ENCODE measurements at places on chromosomes 5 and 9.

GRCh38 chr9:134150557-134151214 is 13.7 kb downstream of the RNU6ATAC start:
- no peak overlapping the region for H3K27ac ChIP-seq
- no peaks in the 10 kb centered on the region for H3K27me3 ChIP-seq
- no peaks in the 10 kb centered on the region for H3K4me1 ChIP-seq

DNA sequence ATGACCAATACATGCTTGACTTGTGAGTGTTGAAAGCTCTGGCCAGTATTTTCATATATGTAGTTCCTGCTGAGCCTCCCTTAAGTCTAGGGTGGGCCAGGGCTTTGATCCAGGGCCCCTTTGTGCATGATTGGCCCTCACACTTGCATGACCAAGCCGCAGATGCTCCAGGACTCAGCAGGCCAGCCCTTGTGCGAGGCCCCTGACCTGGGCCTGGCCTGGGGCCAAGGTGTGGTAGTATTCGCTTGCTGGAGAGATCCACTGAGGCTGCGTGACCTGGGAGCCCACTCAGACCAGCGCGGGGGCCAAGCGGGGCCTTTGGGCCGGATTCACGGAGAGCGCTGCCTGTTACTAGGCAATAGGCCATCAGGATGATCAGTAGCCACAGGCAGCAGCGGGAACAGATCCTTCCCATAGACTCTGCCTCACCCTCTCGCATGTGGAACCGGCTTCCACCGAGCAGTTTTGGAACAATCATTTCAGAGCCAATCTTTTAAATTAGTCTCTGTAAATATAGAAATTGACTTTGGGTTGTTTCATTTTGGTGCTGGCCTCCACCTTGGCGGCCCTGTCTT is 79.0 kb upstream of the PTCH1 start:
- H3K36me3 ChIP-seq = no peaks in the 10 kb centered on the region
- H3K4me1 ChIP-seq = no peaks in the 10 kb centered on the region
- no peak overlapping the region for H3K27ac ChIP-seq
- no peak overlapping the region for H3K4me3 ChIP-seq
- no peaks in the 10 kb centered on the region for H3K27me3 ChIP-seq
- no peak for DNase-seq

DNA sequence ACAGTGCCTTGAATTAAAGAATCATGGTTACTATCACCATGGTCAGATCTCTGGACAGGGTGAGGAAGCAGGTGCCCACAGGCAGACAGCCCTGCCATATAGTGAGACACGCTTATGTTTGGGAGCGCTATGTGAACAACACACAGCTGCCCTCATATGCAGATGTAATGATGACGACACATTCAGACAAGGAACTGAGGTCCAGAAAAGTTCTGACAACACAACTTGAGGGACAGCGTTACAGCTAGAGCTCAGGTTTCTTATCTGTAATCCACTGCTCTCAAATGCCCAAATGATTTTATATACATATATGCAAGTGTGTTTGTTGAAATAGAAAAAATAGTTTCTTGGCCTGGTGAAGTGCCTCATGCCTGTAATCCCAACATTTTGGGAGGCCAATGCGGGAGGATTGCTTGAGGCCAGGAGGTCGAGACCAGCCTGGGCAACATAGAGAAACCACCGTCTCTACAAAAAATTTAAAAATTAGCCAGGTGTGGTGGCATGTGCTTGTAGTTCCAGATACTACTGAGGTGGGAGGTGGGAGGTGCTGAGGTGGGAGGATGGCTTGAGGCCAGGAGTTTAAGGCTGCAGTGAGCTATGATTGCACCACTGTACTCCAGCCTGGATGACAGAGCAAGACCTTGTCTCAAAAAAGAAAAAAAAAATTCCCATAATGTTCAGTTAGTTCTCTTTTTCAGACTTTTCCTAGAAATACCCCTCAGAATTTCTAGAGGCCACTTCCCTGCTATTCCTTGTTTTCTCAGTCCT is 423.2 kb downstream of the RAB3C start:
- H3K36me3 ChIP-seq = peaks cover 15% of the 10 kb centered on the region
- no peak for DNase-seq
- H3K27ac ChIP-seq = peak overlapping the region; percentile 63

DNA sequence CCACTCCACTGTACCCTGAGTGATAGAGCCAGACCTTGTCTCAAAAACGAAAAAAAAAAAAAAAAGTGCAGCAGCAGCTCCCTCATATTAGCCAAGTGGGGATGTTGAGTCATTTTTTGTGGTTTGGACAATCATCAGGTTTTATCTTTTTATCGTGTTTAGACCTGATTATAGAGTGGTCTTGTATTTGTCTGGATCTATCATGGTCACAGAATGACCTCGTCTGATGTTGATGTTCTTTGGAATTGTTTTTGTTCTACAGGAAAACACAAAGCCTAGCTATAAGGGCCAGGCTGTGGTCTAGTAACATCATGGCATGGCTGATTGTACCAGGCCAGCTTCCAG is 1.6 kb upstream of the FBXW11 start:
- H3K4me1 ChIP-seq = peaks cover 41% of the 10 kb centered on the region
- peaks cover 26% of the 10 kb centered on the region for H3K36me3 ChIP-seq
- H3K27ac ChIP-seq = peak overlapping the region; percentile 98
- peak overlapping the region; percentile 92 for H3K4me3 ChIP-seq

DNA sequence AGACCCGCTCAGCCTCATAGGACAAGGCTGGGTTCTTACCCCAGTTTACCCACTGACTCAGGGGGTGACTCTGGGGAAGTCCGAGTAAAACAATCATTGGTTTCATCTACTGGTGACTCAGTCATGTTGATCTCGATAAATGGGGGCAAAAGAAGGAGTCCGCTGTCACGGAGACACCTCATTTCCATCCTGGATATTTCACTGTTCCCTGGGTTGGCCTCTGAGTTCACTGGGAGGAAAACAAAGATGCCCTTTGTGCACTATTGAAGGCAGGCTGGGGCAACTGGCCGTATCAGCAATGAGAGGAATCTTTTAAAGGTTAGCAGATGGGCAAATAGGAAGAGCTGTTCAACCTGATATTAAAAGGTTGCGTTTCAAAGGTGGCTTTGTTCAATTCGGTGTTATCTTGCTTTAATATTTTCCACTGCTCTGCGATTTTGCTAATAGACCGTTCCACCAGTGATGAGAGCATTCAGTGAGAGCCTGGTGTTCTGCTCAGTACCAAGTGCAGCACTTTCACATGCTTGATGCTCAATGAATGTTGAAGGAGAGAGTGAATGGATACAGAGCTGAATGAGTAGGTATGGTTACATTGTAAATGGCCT is 110.2 kb upstream of the EGFLAM start:
- H3K36me3 ChIP-seq = no peaks in the 10 kb centered on the region
- H3K27ac ChIP-seq = no peak overlapping the region
- DNase-seq = no peak
- no peaks in the 10 kb centered on the region for H3K4me1 ChIP-seq
- H3K27me3 ChIP-seq = peaks cover 4% of the 10 kb centered on the region

- peaks cover 38% of the 10 kb centered on the region for H3K27me3 ChIP-seq
- H3K4me3 ChIP-seq = no peak within 1 kb of the TSS
- H3K27ac ChIP-seq = no peak within 1 kb of the TSS
- H3K4me1 ChIP-seq = no peaks in the 10 kb centered on the region
These were observed at the start of gene IL33 for GRCh38 chr9:6215562-6215961. IL33 (plus strand) TSS chr9:6215807; CDS start chr9:6241695, 25,888 bp downstream.

GRCh38 chr9:124439686-124440243 is 10.5 kb upstream of the ADGRD2 start:
- no peak overlapping the region for H3K27ac ChIP-seq
- H3K4me3 ChIP-seq = no peak overlapping the region
- no peaks in the 10 kb centered on the region for H3K36me3 ChIP-seq
- no peaks in the 10 kb centered on the region for H3K4me1 ChIP-seq
- peaks cover 47% of the 10 kb centered on the region for H3K27me3 ChIP-seq

GRCh38 chr5:154368041-154368800 is 77.6 kb upstream of the SAP30L start:
- no peak overlapping the region for H3K27ac ChIP-seq
- H3K36me3 ChIP-seq = peaks cover 17% of the 10 kb centered on the region
- DNase-seq = no peak
- H3K4me3 ChIP-seq = no peak overlapping the region

DNA sequence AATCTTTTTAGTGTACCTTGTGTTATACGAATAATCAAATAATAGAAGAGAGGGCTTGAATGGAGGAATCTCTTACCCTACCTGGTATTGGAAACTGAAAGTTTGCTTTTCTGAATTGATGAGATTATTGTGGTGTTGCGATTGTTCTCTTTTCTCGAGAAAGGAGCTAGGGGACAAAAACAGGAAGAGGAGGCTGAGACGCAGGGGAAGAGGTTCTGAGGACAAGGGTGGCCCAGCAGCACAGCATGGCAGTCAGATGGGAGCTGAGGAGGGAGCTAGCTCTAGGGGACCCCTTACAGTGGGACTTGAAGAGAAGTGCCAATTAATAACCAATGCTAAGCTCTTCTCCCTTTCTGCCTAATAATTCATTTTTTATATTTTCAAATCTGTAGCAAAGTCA is 183.3 kb upstream of the DMAC1 start:
- peak overlapping the region; percentile 86 for H3K27ac ChIP-seq
- H3K27me3 ChIP-seq = no peaks in the 10 kb centered on the region
- DNase-seq = no peak
- H3K36me3 ChIP-seq = no peaks in the 10 kb centered on the region
- peaks cover 52% of the 10 kb centered on the region for H3K4me1 ChIP-seq

- peaks cover 44% of the 10 kb centered on the region for H3K36me3 ChIP-seq
- no peak for DNase-seq
- H3K4me1 ChIP-seq = peaks cover 40% of the 10 kb centered on the region
- no peak overlapping the region for H3K27ac ChIP-seq
These were observed 87.2 kb downstream of the TLE4 start for GRCh38 chr9:79658926-79659325.

GRCh38 chr5:118098716-118099115 is 889.6 kb downstream of the DTWD2 start:
- H3K4me3 ChIP-seq = no peak overlapping the region
- H3K27me3 ChIP-seq = no peaks in the 10 kb centered on the region
- H3K4me1 ChIP-seq = no peaks in the 10 kb centered on the region
- DNase-seq = no peak

DNA sequence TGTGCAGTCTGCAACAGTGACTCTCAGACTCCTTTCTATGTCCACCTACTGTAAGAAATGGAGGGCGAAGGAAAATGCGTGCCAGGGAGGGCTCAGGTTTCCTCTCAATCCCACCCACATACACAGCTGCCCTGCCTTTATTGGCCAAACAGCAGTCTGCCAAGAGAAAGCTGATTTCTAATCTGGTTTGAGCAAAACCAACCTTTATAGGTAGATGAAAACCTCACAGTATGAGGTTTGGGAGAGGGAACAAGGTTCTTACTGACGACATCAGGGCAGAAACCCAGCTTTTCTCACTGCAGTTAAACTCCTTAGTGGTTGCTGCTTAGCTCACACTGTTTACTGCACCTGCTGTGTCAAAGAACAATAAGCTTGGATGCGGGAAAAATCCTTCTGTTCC is 152.3 kb upstream of the KLF9 start:
- peak overlapping the region; percentile 47 for H3K27ac ChIP-seq
- peaks cover 49% of the 10 kb centered on the region for H3K4me1 ChIP-seq
- H3K36me3 ChIP-seq = no peaks in the 10 kb centered on the region
- no peaks in the 10 kb centered on the region for H3K27me3 ChIP-seq
- no peak for DNase-seq

DNA sequence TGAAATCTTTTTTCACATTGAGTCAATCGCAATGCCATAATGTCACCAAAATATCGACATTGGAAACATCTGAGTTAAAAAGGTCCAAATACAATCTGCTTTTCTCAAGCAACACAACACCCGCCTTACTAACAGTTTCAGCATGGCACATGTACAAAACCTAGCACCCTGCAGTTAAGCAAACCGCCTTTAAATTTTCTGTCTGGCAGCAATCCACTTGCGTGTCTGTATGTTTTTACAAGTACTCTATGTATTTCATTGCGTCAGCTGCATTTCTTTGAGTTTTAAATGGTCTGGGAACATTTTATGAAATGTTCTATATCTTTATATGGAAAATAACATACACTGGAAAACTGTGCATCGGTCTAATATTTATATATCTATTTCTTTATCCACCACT is 134.6 kb downstream of the DENND1A start:
- H3K36me3 ChIP-seq = peaks cover 7% of the 10 kb centered on the region
- peaks cover 16% of the 10 kb centered on the region for H3K4me1 ChIP-seq
- DNase-seq = no peak
- no peaks in the 10 kb centered on the region for H3K27me3 ChIP-seq
- no peak overlapping the region for H3K4me3 ChIP-seq

DNA sequence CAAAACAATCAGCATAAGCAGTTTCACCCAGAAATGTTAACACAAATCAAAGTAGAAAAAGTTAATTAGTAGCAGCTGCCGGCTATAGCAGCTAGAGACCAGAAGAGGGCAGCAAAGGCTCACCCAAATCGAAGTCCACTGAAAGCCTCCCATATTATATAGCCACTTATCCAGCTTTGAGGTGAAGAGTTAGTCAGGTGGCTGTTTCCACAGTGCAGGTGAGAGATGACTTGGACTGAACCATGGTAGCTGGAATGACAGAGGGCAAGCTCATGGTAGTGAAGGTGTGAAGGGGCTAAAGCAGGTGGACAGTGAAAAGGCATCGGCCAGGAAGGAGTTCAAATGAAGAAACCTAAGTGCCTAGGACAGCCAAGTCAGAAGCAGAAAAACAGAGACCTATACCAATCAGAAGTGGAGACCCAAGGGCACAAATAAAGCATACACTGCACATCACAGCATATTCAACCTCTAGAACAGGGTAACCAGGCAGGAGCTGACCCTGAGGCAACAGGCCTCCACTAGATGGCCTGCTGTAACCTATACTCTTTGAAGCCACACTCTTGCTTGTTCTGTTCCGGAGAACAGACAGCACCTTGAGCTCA is 7.2 kb upstream of the RNF38 start:
- H3K27me3 ChIP-seq = no peaks in the 10 kb centered on the region
- no peak overlapping the region for H3K4me3 ChIP-seq
- H3K4me1 ChIP-seq = peaks cover 21% of the 10 kb centered on the region
- peaks cover 2% of the 10 kb centered on the region for H3K36me3 ChIP-seq

DNA sequence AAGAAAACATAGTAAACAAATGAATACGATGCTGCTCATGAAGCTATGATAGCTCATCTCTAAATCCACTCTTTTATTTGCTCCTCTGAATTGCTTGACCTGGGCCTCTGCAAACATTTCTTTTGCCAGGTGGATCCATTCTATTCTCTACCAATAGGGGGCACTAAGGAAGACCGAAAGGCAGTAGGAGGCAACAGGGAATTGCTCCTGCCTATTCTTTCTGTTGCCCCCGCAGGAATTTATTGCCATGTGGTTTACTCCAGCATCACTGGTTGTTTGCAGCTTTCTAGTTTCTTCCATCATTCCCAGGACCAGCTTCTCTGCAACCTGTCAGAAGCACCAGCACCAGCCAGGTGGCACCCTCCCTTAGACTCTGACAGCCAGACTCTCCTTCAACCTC is 5.3 kb downstream of the GAPT start:
- no peaks in the 10 kb centered on the region for H3K4me1 ChIP-seq
- H3K27me3 ChIP-seq = peaks cover 15% of the 10 kb centered on the region
- no peaks in the 10 kb centered on the region for H3K36me3 ChIP-seq
- no peak overlapping the region for H3K27ac ChIP-seq
- DNase-seq = no peak

- no peaks in the 10 kb centered on the region for H3K36me3 ChIP-seq
- H3K4me3 ChIP-seq = no peak overlapping the region
- peaks cover 2% of the 10 kb centered on the region for H3K27me3 ChIP-seq
- H3K27ac ChIP-seq = no peak overlapping the region
- DNase-seq = no peak
These were observed 499.1 kb downstream of the CDK5RAP2 start for GRCh38 chr9:120080849-120081248.
